ENCODE measurements at places on chromosomes 13 and 19.

DNA sequence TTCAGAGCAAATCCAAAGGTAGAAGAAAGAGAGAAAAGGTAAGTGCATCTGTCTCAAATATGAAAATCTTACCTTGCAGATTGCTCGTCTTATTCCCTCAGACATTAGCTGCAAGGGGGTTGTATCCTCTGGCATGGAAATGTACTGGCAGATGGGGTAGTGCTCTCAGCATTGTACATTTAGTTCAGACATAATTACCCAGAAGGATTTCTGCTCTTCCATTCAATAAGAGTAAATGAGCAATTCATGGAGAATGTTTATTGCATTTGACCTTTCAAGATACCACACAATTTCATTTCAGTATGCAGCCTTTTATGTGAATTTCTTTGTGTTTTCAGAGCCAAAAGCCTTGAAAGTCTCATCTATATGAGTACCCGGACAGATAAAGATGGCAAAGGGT lies 63.8 kb downstream of the SCEL start:
- no peak for DNase-seq

DNA sequence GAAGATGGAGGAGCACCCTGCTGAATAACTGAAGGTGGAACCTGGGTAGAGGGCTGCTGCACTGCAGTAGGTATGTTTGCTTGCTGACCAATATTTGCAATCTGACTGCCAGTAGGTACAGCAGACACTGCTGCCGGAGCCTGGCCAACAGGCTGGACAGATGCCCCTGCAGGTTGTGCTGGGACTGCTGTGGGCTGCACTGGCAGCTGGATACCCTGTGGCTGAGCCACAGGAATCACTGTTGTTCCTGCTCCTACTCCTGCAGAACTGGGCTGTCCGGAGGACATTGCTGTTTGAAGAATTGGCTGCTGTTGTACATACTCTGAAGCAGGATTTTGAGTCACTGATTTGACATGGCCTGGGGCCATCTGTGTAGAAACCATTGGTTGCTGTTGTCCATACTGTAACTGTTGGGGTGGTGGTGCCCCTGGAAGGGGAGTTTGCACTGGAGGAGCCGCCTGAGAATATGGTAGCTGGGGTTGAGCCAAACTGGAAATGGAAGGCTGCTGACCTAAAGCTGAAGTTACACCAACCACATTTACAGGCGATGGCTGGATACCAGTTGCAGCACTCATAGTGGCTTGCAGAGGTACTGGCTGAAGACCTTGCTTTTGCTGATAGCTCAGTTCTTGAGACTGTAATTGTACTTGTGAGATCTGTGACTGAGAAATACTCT lies 2.2 kb downstream of the TSC22D1 start:
- DNase-seq, result no peak

- DNase-seq, result no peak
These were observed 5.5 kb downstream of the EXOSC5 start for GRCh38 chr19:41391618-41392017.

DNA sequence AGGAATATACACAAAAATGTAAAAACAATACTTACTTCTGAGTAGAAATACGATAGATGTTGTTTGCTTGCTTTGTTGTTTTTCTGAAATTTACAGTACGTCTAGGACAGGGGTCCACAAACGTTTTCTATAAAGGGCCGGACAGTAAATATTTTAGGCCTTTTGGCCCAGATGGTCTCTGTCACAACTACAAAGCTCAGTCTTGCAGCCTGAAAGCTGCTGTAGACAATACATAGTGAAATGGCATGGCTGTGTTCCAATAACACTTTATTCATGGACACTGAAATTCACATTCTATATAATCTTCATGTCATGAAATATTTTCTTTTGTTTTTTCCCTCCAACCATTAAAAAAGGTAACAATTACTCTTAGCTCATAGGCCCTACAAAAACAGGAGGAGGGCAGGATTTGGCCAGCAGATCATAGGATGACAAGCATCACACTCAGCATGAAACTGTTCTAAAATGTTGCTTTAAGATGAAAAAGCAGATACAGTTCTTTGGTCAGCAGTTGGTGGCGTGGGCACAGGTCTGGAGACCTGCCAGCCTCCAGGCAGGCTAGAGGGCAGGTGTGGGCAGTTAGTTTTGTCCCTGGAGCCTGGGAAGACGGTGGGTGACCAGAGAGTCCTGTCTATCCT lies at the start of gene EDDM13:
EDDM13 (plus strand) TSS at position 588 of the 638 bp plus-strand sequence. CDS start 87 bp downstream, outside the sequence.
- no peak for DNase-seq

DNA sequence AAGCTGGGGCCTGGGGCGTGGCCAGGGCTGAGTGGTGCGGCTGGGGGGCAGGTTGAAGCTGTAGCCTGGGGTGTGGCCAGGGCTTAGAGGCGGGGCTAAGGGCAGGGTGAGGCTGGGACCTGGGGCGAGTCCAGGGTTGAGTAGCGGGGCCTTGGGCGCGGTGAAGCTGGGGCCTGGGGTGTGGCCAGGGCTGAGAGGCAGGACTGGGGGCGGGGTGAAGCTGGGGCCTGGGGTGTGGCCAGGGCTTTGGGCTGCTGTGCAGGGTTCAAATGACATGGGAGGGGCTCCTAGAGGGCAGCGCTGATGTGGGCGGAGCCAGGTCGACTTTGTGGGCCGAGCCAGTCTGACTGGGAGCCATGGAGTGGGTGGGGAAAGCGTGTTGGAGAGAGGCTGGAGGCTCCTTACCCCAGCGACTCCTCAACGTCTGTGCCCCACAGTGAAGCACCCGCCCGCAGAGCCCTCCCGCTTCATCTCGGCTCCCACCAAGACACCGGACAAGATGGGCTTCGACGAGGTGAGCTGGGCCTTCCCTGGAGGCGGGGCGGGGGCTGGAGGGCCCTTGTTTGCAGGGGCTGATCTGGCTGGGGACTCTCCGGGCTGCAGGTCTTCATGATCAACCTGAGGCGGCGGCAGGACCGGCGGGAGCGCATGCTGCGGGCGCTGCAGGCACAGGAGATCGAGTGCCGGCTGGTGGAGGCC lies 21.5 kb downstream of the COLGALT1 start:
- DNase-seq, result peak; percentile 62

DNA sequence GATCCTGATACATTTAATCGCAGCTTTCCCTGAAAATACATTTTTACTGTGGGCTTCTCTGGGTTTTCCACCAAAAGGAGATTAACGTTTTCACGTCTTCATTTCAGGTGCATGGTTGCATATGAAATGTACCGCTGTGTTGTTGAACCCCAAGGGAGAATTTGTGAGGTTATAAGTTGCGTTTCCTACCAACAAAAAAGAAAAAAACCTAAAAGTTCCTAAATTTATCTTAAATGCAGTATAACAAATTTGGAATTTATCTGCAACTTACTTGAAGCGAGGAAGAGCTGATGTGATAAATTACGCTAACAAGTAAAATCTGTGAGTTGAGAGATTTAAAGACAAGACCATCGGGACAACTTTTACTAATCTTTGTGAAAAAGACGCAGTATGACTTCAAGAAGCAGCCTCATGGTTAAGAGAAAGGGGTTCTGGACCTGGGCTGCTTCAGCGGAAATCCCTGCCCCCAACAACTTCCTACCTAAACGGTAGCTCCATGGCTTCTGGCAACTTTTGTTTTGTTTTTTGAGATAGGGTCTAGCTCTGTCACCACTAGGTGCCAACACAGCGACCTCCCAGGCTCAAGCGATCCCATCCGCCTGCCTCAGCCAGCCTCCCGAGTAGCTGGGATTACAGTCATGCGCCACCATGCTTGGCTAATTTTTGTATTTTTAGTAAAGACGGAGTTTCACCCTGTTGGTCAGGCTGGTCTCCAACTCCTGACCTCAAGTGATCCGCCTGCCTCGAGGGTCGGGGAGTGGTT lies 958 bp upstream of the OBI1 start:
- DNase-seq, result peak; percentile 16

DNA sequence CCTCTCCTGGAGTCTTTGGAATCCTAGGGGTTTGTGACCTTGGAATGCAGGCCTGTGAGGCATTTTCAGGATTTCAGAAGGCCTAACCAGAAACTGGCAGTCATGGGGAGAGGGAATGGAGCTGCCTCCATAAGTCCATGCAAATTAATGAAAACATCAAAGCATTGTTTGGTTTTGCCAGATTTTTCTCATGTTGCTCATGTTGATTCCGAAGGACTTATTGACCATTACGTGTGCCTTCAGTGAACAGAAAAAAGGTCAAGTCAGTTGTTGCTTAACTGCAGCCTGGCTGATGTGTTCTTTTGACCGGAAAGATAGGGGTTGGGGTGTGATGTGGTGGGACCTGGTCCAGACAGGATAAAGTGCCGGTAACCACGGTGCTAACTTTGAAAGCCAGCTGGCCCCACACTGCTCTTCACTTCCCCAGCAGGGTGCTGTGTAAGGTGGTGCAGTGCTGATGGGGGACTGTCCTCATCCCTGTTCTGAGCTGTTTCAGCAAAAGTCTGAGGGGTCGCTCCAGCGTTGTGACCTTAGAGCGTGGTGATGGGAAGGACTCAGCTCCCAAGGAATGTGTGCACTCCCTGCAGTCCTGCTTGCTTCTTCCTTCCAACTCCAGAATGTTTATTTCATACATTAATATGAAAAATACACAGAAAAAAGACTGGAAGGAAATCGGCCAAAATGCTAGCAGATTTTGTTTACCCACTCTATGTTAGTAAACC lies 3.5 kb downstream of the RNF113B start:
- no peak for DNase-seq

- DNase-seq, result no peak
These were observed 65.8 kb upstream of the SLITRK6 start for GRCh38 chr13:85864963-85865530.

GRCh38 chr13:47287291-47287751 lies 390.5 kb upstream of the HTR2A start:
- no peak for DNase-seq

DNA sequence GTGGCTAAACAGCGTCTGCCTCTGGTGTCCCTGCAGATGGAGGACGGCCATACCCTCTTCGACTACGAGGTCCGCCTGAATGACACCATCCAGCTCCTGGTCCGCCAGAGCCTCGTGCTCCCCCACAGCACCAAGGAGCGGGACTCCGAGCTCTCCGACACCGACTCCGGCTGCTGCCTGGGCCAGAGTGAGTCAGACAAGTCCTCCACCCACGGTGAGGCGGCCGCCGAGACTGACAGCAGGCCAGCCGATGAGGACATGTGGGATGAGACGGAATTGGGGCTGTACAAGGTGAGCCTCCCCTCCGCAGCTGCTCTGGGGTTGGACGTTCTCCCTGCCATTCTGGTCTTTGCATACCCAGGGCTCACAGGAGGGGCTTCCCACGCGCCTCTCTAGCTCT lies 19.9 kb downstream of the UHRF1 start:
- DNase-seq, result no peak

DNA sequence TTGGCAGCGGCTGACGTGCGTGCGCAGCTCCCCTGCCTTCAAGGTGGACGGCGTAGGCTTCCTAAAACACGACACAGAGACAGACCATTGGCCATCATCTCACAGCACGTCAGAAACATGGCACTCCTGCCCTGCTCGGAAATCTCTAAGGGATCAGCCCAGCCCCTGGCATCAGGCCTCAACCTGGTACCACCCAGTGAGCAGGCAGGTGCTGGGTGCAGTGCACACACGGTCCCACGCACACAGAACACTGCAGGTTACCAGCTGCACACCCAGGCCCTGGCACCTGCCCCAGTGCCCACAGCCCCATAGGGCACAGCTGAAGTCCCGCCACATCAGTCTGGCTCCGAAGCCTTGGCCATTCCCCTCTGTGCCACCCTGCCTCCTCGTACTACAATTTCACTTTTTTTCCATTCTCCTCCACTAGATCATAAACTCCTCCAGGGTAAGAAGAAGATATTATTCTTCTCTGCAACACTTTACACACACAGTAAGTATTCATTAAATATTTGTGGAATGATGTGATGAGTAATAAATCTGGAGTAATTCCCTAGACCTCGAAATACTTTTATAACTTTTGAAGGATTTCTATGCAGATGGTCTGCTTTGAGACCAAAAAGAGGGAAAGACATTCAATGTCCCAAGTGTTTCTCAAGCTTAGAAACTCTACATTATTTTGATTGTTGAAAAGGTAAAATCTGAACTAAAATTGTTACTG lies 156.4 kb downstream of the COL4A1 start:
- no peak for DNase-seq

DNA sequence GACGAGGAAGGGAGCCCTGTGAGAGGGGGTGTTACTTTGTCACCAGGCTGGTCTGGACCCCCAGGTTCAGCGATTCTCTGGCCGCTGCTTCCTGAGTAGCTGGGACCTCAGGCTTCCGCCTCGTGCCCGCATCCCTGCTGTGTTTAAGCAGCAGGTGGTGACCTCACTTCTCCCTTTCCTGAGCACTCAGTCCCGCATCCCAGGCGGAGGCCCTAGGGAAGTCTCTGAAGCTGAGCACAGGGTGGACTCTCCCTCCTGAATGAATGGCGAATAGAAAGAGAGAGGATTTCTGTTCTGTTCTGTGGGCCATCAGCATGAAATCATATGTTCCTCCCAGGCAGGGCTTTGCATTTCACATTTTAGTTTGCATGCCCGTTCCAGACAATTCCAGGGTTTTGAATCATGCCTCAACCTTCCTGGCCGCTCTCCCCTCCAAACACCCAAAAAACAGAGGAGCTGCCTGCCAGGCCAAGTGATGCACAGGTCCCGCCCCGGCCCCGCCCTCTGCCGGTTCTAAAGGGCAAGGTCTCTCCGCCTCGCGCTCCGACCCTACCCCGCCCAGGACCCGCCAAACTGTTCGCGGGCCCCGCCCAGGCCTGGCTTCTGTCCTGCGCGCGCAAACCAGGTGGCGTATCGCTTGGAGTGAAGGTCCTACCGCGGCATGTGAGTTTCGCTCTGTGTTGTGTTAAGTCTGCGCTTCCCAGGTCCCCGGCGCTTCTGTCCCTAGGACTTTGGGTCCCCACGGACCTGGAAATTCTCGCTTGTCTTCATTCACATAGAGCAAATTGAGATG lies 35.1 kb upstream of the ZNF808 start:
- DNase-seq, result no peak

GRCh38 chr19:40599902-40600569 lies 1.1 kb upstream of the LTBP4 start:
- DNase-seq, result no peak

- DNase-seq, result no peak
These were observed 47.5 kb downstream of the COLGALT1 start for GRCh38 chr19:17602872-17603510.

DNA sequence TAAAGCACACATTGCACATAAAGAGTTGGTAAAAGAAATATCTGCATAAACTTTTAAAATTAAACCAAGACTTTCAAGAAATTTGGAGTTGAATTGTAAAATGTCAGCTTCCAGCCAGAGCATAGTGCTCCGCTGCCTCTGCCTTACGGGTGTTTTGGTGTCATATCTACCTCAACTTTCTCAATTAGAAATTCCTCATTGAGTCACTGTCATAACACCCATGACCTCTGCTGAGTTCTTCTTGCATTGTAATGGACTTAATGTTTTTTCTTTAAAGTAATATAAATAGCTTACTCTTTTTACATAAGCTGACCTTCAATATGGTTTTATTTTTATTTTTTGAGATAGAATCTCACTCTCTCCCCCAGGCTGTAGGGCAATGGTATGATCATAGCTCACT lies 551.0 kb upstream of the NBEA start:
- DNase-seq, result no peak

DNA sequence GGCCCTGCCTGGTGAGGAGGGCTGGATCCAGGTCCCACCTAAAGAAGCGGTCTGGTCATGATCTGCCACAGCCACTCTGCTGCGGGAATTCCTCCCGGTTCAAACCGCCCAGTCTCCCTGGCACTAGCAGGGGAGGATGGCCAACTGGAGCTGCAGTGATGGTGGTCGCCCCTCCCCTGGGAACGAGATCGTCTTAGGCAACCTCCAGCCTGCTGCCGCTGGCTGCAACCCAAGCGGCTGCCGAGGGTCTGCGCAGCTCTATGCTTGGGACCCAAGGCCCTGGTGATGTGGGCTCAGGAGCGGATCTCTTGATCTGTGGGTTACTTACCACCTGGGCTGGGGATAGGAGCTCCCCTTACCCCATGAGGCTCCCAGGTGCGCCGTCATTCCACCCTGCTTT lies 69.1 kb downstream of the TNFSF11 start:
- DNase-seq, result no peak
